ENCODE measurements at places on chromosomes 1 and 21.

DNA sequence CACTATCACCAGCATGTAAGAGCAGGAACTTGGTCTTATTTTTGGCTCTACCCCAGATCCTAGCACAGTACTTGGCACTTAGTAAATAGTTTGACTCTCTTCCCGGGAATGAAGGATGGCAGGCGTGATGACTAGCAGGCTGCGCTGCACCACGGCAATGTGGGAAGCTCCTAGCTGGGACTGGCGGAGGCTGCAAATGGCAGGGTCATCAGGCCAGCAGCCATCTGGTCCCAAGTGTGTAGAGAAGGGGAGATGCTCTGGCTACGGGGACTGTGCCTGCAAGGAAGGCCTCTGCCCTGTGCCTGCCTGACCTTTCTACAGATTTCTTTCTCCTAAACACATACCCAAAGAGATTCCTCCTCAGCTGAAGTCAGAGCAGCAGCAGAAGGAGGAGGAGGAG lies 95.0 kb downstream of the KCND3 start:
- no peak for DNase-seq

DNA sequence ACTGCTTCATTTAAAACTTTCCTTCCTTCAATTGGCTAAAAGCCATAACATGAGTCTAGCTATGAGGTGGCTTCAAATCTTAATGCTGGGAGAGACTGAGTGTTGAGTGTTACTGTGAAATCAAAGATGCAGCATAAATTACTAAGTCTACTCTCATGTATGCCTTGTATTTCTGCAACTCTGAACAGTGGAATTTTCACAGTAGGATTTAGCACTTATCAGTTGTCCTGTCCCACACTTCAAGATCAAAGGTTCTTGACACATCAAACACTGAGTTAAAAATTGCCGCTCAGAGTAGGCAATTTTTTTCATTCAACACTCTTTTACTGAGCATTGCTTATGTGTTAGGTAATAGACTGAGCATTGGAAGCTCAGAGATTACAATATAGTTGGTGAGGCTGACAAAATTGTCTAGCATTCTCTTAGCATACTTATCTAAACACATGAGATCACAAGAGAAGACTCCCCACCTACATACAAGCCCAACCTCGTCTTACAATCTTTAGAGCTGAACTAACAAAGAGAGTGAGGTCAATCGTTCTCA lies 56.4 kb upstream of the ADORA3 start:
- no peak for DNase-seq

- peak; percentile 78 for DNase-seq
Measured at GRCh38 chr1:38235705-38236104, 189.1 kb upstream of the POU3F1 start.

GRCh38 chr1:223364685-223365382 lies 858 bp upstream of the SUSD4 start:
- DNase-seq = peak; percentile 63

GRCh38 chr1:208010487-208011071 lies 99.7 kb upstream of the CD34 start:
- DNase-seq = no peak

GRCh38 chr1:101914473-101915242 lies 82.1 kb downstream of the OLFM3 start:
- DNase-seq = no peak

DNA sequence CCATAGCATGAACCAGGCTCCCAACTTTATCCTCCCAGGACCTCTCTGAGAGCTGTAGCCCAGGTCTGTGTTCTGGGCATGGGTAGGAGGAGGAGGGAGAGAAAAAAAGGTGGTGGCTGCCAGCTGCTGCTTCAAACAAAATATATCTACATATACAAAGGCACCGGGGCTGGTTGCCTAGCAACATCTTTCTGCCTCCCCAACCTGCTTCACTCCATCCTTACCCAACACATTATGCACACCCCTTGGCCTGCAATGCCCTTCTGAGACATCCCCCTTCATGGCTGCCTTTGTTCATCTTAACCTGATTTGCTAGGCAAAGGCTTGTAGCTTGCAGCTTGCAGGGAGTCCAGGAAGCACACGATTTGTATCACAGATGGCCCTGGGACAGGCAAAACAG lies 27.2 kb upstream of the ATP1A1 start:
- no peak for DNase-seq
